ENCODE measurements at places on chromosomes 11 and 22.

GRCh38 chr11:17598700-17599459 lies 51.8 kb downstream of the OTOG start:
- peak; percentile 42 for DNase-seq

- no peak for DNase-seq
Measured at GRCh38 chr11:19895776-19896175, 183.1 kb downstream of the NAV2 start.

DNA sequence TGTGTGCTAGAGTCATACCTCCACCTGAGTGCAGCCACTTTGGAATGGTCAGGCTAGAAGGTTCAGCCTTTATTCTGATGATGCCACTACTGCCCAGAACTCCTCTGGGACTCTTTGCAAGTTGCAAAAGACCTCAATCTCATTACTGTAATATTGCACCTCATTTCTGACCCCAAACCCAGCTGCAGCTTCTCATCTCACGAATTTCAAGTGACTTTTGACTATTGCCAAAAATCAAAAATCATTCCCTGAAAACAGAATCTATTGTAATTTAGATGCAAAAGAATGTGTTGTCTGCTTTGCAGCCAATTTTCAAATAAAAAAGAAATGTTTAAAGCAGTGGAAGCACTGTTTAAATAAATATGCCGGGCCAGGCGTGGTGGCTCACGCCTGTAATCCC lies 25.2 kb downstream of the GVQW3 start:
- DNase-seq: no peak

- no peak for DNase-seq
Measured at GRCh38 chr22:24407278-24407665, 20.1 kb upstream of the ADORA2A start.

DNA sequence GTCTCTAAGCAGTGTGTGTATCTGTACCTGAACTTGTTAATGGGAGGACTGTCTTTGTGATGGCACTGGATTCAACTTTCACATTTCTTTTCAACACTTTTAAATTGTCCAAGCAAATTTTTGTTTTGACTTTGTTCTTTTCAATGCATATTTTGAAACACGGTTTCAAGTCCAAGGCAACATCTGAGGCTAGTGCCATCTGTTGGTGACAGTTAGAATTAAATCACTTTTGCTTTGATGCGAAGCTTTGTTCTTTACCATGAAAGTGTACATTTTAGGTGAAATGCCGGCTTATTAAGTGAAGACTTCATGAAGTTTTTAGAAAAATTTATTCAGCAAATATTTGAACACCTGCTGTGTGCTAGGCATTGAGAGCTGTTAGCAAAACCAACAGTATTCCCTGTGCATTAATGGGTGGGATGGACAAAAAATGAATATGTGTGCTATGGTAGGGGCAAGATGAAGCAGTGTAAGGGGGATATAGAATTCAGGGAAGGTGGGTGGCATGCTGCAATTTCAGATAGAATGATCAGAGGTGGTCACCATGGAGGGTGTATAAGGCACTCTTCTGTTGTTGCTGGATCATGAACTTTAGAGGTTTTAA lies 70.2 kb downstream of the DDX10 start:
- no peak for DNase-seq

DNA sequence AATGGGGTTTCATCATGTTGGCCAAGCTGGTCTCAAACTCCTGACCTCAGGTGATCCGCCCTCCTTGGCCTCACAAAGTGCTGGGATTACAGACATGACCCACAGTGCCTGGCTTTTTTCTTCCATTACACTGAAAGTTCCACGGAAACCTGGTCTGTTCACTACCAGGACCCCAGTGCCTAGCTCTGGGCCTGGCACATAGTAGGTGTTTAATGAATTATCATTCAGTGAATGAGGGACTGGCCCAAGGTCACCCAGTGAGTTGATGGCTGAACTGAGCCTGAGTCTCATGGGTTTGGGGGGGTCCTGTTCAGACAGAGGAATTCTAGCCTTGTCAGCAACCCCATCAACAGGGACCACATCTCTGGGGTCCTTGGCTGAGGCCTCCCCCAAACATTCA lies 3.1 kb downstream of the C11orf86 start:
- no peak for DNase-seq

DNA sequence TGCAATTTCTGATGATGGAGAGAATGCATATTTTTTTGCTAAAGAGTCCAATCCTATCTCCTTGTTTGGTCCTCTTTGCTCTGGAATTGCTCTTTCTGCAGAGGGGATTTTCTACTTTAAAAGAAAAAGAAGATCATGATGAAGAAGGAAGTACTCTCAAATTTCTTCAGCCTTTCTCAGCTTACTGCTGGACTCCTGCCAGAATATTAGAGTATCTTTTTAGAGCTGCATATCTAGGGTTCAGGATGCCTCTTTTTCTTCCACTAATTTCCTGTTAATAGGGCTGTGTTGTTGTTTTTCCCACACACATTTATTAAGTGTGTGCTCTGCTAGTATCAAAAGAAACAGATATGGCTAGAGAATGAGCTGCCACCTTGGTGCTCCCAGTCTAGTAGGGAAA lies 18.2 kb downstream of the UBASH3B start:
- no peak for DNase-seq

GRCh38 chr11:76562541-76562940 lies 108.0 kb downstream of the LRRC32 start:
- no peak for DNase-seq

GRCh38 chr22:44578516-44579230 lies 80.6 kb upstream of the RTL6 start:
- no peak for DNase-seq

GRCh38 chr11:86663291-86663690 lies 9.1 kb downstream of the ME3 start:
- DNase-seq: no peak

DNA sequence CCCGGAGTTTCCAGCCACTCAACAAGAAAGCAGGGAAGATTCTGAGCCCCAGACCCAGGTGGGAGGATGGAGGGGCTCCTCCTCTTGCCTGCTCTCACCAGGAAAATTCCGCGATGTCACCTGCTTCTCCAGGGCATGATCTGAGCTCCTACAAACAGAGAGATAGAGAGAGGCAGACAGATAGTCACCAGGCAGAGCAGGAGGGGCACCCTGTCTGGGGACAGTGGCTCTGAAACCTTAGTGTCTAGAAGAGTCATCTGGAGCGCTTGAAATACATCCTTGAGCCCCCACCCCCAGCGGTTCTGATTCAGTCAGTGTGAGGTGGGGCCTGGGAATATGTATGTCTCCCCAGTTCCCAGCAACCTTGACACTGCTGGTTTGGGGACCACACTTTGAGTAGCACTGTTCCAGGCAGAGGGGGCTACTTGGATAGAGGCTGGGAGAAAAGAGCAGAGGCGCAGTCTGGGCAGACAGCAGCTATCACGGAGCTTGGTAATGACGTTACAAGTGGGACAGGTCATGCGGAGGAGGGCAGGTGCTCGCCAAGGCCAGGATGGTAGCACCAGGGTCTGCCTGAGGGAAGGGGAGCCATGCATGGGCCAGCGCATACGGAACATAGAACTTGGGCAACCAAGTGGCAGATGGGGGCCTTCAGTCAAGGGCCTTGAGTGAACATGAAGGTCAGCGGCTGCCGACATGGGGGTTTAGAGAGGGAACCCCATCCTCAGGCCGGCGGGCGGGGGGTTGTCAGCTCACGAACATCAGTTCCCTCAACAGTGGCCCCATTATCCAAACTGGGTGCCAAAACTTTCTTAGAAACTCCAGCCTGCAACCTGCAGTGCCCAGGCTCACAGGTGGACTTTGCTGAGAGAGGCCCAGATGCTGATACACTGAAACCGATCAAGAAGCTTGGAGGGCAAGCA lies 60.9 kb upstream of the MYEOV start:
- no peak for DNase-seq

GRCh38 chr11:46534711-46535110 lies 59.1 kb downstream of the AMBRA1 start:
- DNase-seq: no peak

DNA sequence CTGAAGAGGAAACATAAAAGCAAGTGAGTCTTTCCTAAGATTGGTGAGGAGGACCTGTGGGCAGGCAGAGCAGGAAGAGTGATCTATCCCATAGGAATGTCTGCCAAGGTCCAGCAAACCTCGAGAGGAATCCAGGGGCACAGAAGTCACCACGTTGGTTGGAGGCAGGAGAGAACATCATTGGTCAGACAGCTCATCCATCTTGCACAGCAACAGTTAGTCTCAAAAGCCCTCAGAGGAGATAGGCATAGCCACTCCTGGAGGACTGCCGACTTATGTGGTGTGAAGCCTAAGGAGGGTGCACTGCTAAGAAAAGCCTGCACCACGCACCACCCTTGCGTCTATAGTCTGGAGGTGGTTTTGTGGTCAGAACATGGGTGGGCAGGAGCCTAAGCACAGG lies 109.1 kb downstream of the RASSF10 start:
- DNase-seq: no peak

GRCh38 chr11:16935518-16936302 lies 78.5 kb downstream of the PLEKHA7 start:
- DNase-seq: peak; percentile 52

DNA sequence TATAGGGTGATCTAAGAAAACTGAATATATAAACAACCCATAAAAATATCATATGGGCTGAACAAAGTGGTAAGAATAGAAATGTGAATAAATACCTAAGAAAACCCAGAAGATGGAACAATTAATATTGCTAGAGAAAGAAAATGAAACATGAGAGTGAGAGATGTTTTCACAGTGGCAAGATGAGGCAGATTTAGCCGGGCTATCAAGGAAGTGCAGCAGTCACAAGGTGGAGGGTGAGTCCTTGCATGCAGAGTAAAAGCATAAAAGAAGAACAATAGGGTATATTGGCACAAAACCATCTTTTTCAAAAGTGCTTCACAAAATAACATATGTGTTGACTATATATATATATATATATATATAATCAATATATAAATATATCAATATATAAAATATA lies 49.6 kb downstream of the NOX4 start:
- no peak for DNase-seq

GRCh38 chr11:46112961-46113607 lies 8.2 kb downstream of the PHF21A start:
- DNase-seq: peak; percentile 47

- no peak for DNase-seq
Measured at GRCh38 chr11:122430490-122430889, 225.0 kb upstream of the UBASH3B start.

- DNase-seq: no peak
Measured at GRCh38 chr22:39914584-39914983, 13.7 kb downstream of the GRAP2 start.

DNA sequence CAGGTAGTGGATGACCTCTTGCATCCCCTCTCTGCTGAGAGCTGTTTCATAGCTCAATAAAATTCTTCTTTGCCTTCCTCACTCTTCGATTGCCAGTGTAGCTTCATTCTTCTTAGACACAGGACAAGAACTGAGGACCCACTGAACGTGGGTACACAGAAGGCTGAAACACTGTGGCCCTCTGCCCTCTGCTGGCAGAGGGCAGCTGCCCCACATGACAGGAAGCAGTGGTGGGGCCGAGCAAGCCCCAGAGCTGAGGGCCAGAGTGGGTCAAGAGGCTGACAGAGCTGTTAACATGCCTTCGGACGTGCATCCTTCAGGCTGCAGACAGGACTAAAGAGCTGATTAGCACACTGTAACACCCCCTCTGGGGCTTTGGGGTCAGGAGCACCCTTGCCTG lies 15.6 kb downstream of the SMC1B start:
- DNase-seq: no peak

DNA sequence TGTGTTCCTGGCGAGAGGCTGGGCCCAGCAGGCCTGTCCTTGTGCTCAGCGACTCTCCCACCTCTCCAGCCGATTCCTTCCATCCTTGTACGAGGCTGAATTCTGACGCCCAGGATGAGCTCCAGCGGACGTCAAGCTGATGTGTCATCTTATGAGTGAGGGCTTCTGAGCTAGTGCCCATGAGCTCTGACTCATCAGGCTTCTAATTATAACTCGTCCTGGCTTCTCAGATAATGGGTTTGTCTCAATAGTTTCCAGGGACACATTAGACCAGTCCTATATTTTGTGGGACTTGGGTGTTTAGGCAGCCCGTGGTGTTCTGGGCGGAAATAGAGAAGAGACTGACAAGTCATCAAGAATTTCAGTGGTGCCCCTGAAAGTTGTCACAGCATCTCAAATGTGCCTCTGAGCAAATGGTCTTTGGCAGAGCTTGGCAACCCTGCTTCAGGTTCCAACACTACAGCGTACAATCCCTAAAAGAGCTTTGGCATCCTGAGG lies 108.2 kb upstream of the CD44 start:
- no peak for DNase-seq

DNA sequence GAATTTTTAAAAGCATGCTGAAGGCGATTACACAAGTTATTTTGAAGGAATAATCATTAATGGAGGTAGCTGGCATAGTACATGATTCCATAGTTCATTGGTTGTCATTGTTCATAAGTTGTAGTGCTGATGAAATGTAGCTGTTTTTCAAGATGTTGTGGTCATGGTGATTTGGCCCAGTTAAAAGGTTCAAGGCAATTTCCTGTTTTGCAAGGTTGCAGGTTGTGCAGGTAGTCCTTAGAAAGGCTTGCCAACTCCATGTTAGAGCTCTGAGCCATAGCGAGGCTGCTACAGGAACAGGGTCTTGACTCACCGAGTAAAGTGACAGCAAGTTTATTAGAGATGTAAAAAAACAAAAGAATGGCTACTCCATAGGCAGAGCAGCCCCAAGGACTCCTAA lies 95.8 kb upstream of the CHORDC1 start:
- DNase-seq: no peak

DNA sequence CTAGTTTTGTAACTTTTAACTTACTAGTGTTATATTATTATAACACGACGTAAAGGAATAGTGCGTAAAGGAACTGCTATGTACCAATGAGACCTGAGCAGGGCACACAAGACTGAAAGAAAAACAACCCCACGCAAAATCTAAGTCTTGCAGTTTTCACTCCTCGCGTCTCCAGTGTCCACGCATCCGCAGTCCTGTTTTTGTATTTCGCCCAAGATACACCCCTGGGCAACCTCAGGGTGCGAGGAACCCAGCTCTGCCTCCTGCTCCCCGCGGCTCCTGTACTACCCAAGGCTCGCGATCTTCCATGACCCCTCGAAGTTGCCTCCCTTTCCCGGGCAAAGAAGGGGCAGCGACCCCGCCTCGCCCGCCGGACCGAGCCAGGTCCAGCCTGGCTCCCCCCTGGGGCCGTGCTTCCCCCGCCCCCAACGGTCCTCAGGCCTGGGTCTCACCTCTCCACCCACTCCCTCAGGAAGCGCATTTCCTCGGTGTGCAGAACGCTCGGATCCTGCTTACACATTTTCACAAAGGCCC lies 393 bp downstream of the ST13 start:
- DNase-seq: no peak

GRCh38 chr22:30337461-30337778 lies 10.7 kb upstream of the TBC1D10A start:
- no peak for DNase-seq

GRCh38 chr22:48711031-48711431 lies 1116.6 kb downstream of the BRD1 start:
- no peak for DNase-seq

- DNase-seq: no peak
Measured at GRCh38 chr11:27551127-27551526, 44.6 kb upstream of the LIN7C start.

DNA sequence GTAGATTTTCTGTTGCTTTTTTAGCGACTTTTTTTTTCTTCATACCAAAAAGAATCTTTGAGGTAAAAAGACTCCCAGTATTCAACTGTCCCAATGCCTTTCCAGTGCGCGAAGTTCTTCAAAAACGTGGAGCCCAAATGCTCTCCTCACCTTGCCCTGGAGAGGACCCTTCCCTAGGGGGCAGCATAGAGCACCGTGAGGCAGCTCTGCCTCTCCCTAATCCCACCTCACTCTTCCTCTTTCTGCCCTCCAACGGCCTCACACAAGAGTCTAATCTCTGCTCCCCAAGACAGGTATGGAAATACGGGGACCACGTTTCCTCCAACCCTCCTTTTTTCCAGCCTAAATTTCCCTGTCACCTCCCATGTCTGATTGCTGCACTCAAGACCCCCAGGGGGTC lies 117.5 kb upstream of the ALX4 start:
- DNase-seq: peak; percentile 28
